Caco-2 (cell line): ENCODE measurements at places on chromosomes 1 and 21. TPM values are rescaled to one million over a fixed set of nuclear protein-coding genes. Genes with fewer than 3 reads are reported as not detected.

OPRD1 gene
- 0.07 and 0.12 TPM in 2 replicates for total RNA-seq

ZNHIT6 gene
- 13.9 and 16.1 TPM in 2 replicates for total RNA-seq

S100A7A gene
- total RNA-seq = not detected in 2 replicates

DNA sequence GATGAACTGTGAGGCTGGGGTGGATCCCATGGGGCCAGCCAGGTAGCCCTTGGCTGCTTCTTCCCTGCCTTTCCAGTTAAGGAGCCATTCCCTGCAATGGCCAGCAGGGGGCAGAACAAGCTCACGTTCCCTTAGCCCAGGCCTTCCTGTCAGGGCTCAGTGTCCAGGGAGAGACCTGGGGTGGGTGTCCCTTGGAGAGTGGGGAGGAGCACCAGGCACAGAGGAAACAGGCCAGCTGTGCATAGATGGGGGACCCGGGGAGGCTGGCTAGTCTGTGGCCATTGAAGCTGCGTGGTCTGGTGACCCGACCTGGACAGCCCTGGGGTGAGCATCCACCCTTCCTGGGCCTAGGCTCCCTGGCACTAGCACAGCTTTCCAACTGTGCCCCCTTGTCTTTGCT lies 13.2 kb upstream of the EPS8L3 start:
- no peak overlapping the region for H3K27ac ChIP-seq
- no peaks in the 10 kb centered on the region for H3K36me3 ChIP-seq
- H3K27me3 ChIP-seq = no peaks in the 10 kb centered on the region
- H3K4me1 ChIP-seq = no peaks in the 10 kb centered on the region; the same call in 1 of the 2 replicates
- H3K4me3 ChIP-seq = no peak overlapping the region

- peaks cover 20% of the 10 kb centered on the region; the same call in 1 of the 2 replicates for H3K4me1 ChIP-seq
- H3K27me3 ChIP-seq = no peaks in the 10 kb centered on the region
- peak; percentile 54 for DNase-seq
- peak overlapping the region; percentile 85 for H3K4me3 ChIP-seq
These were observed 546 bp downstream of the POU2F1 start for GRCh38 chr1:167221126-167221737.

GRCh38 chr1:32773018-32773763 lies 44.0 kb downstream of the YARS1 start:
- H3K36me3 ChIP-seq = no peaks in the 10 kb centered on the region; the same call in 1 of the 2 replicates
- peak; percentile 82 for DNase-seq
- no peaks in the 10 kb centered on the region for H3K27me3 ChIP-seq
- H3K27ac ChIP-seq = peak overlapping the region; percentile 73

DNA sequence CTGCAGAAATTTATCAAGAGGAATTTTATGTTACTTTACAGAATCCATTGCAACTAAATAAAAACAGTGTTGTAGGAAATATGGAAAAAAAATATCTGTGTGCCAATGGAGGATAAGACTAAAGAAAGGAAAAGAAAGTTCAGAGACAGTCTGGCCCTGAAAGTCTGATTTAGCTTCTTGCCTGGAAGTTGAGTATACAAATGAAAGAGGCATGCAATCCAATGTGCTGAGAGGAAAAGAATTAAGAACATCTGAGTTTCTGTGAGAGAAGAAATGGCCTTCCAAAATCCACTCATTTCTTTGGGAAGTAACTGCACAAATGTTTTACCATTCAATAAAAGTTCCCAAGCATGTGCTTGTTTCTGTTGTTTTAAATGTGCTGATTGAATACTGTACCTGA lies 65.1 kb downstream of the LHX9 start:
- no peak for DNase-seq
- H3K4me3 ChIP-seq = no peak overlapping the region
- H3K4me1 ChIP-seq = no peaks in the 10 kb centered on the region
- no peak overlapping the region for H3K27ac ChIP-seq

DNA sequence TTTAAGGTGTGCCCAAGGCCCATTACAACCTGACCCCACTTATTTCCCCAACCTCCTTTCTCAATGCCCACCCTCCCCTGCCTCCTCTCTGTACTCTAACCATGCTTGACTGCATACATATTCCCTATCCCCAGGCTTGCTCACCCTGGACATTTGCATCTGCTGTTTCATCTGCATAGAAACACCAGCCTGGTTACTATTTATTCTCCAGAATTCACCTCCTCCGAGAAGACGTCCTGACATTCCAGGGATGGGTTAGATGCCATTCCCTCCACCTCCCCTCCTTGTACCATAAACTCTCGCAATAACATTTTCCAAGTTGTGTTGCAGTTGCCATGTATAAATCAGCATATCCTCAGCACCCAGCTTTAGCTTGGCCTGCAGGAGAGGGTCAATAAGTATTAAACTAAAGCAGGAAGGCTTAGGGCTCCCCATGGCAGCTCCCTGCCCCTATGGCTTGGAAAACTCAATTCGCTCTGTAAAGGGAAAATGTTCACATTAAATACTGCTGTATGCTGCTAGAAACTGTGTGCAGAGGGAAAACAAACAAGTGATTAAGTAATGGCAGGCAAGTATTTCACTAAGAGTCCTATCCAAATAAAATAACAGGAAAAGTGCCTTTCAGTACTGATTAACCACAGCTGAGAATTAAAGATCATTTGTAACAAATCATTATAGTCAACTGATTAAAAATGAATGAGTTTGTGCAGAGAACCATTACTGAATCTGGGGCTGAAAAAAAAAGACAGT lies 202.3 kb downstream of the TNR start:
- no peak overlapping the region for H3K27ac ChIP-seq

- no peaks in the 10 kb centered on the region for H3K27me3 ChIP-seq
- no peak overlapping the region for H3K27ac ChIP-seq
- H3K36me3 ChIP-seq = no peaks in the 10 kb centered on the region
- H3K4me3 ChIP-seq = no peak overlapping the region
These were observed 36.2 kb upstream of the TMEM125 start for GRCh38 chr1:43233631-43234030.
